Hematopoietic multipotent progenitor cell treated with erythropoietin and hydrocortisone succinate and interleukin-3 and kit ligand, for 6 days (in vitro differentiated cells): ENCODE measurements at places on chromosomes 11 and 22.
A peak's percentile ranks its signal among the peaks of the same experiment; 100 is the strongest.

GRCh38 chr11:126039485-126040271, 23.0 kb downstream of the CDON start:
- no peak for DNase-seq

GRCh38 chr22:34851918-34852662, 213.9 kb upstream of the ISX start:
- no peak for DNase-seq

DNA sequence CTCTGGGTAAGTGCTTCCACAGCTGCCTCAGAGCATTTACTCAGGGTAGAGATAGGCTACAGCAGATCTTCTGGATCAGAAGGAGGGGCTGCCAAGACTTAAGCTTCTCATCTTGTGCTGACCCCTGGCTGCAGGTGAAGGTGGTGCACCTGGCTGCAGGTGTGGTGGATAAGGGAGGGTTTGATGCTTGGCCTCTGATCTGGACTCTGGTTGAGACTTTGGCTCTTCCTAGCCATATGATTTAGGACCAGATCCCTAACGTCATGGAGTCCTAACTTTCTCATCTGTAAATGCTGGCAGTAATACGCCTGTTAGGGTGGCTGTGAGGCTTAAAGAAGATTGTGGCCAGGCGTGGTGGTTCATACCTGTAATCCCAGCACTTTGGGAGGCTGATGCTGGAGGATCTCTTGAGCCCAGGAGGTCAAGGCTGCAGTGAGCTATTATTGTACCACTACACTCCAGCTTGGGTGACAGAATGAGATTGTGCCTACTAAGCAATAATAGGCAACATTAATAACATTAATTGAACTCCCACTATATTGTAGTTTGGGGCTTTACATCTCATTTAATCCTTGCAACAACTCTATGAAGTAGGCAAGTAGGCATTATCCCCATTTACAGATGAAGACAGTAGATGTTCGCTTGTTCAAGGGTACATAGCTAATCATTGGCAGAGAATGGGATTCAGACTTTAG, 10.7 kb downstream of the DTX4 start:
- no peak for DNase-seq

DNA sequence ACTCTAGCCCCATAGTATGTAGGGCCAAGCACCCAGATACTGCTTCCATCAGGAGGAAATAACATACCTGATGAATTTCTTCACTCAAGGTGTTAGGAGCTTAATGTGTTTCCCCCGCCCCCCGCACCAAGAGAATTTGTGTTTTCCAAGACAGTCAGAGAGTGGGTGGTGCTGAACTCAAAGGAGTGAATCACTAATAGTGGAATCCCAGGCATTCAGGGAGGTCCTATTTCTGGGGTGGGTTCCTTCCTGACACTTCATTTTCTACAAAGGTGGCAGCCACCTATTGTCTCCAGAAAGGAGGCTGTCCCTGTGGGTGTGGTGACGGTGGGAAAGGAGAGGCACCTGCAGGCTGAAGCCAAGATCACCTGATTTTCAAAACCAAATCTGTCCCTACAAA, 50.8 kb upstream of the ELF5 start:
- DNase-seq: no peak

- no peak for DNase-seq
Observed at GRCh38 chr22:17569971-17570511, 6.7 kb downstream of the SLC25A18 start.

- DNase-seq: no peak
Observed at GRCh38 chr22:23163665-23164064, 16.6 kb upstream of the BCR start.

DNA sequence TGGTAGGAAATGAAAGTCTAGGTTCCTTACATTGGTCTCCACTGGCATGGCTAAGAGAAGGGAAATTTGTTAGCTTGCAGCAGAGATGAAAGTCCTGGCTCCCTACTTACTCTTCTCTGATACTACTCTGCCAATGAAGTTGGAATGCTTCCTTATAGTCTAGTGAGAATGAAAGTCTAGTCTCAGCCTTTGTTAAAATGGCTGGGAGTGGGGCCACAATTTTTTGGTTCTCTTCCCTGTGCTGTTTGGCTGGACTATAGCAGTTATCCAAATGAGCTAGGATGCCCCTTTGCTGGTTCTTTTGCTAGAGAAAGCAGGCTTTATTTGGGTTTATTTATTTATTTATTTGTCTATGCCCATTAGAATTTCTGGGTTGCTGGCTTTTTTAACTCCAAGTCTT, 414.3 kb downstream of the AASDHPPT start:
- DNase-seq: no peak

DNA sequence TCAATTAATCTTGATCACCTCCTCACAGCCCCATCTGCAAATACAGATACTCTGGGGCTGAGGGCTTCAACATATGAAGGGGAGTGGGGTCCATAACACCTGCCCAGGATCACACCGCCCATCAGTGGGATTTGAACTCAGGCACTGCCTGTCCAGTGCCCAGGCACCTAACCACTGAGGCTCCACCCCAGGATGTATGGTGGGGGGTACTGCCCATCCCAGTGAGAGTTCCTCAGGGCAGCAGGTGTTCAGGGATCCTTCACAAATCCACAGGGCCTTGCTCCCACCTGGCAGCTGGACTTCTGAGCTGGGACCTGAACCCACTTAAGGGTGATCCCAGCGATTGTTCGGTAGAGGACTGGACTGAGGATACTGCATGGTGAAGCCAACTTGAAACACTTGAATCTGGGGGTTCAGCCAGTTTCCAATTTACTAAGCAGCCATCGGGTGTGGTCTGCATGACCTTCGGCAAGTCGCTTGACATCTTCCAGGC, 33.3 kb downstream of the PRDM11 start:
- DNase-seq: no peak

GRCh38 chr11:118657238-118657637, 22.2 kb downstream of the TREH start:
- DNase-seq: peak; percentile 19

DNA sequence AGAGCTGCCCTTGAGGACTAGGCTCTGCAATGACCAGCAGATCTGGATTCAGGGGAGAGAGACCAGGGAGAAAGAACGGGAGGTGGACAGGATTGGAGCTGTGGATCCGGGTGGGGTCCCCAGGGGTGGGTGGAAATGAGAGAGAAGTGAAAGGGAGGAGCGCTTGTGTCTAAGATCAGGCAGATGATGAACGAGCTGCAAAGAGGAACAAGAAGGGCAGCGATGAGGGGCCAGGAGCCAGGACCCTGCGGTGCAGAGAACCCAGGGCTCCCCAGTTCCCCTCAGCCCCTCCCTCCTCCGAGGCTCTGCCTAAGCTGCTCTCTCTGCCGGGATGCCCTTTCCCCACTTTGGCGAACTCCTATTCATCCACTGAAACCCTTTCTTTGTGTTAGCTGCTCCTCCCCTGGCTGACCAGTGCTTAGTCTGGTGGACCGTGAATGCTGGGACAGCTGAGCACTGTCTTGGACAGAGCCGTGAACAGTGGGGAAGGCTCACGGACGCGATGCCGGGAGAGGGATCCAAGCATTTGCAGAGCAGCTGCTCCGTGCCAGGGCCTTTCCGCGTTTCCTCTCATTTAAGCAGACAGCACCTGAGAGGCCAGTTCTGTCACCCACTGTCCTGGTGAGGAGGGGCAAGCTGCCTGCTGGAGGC, 35.9 kb downstream of the SHISAL1 start:
- no peak for DNase-seq

- DNase-seq: no peak
Observed at GRCh38 chr11:86595955-86596354, 76.5 kb downstream of the ME3 start.

DNA sequence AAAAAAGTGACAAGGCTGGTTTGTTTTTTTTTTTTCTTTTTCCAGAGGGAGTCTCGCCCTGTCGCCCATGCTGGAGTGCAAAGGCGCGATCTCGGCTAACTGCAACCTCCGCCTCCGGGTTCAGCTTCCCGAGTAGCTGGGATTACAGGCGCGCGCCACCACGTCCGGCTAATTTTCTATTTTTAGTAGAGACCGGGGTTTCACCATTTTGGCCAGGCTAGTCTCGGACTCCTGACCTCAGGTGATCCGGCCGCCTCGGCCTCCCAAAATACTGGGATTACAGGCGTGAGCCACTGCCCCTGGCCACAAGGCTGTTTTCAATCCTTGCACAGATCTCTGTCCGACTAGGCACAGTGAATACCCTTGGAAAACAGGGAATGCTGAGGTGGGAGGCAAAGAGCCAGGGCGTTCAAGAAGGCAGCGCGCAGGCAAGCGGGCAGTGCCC, 566 bp downstream of the ATP6V1E1 start:
- no peak for DNase-seq

DNA sequence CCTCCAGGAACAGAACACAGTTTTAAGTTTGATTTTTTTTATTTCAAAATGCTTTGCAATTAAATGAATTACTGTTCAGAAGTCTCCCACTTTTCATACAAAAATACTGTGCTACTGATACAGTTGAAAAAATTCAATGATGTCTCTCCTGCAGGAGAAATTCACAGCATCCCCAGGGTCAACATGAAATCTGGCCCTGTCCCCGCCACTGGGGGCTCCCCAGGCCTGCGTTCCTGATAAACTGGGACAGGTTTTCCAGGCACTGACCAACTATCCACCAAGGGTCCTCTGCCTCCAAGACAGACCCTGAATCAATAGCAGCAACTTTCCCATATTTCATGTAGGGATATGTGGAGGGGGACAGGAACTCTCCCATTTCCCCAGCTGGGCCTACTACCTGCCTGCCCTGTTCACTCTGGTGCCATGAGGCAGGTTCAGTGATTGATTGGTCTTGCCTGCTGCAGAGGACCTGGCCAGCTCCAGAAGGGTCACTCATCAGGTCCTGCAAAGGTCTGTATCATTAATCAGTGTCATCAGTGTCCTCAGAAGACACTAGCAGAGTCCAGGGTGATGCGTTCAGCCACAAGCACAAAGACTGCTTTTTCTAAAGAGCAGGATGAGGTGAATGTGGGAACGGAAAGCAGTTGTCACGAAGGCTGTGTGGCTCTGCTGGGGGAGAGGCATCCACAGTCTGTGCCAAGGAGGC, 43.4 kb downstream of the PISD start:
- DNase-seq: no peak

DNA sequence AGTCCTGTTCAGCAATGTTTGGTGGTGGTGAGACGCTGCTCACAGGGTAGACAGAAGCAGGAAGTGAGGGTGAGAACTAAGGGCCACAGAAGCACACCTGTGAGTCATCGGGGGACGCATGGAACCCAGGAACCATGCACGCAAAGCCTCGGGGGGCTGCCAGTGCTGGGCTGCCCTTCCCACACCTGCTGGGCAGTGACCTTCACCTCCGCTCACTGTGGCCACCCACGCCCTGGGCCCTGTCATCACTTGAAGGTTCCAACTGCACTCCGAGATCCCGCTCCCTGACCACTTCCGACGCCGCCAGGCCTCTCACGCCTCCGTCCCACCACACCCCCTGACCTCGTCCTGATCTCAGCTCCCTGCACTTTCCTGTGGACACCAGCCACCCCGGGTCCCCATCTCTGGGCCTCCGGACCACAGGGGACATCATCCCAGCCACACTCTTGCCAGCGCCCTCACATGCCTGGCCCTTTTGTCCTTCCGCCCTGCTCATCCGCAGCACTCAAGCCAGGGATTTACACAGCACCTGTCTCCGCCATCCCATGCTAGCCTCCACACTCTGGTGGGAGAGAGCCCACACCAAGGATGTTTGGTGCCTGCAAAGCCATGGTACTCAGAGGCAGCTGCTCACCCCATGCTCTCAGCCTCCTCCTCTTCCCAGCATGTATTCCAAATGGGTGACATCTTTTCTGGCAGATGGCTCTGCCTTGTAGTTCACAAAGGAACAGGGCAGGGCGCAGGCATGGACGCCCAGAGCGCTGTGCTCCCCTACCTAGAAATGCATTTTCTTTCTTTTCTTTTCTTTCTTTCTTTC, 23.1 kb upstream of the ATXN10 start:
- no peak for DNase-seq

- DNase-seq: no peak
Observed at GRCh38 chr22:36577019-36577418, 48.1 kb upstream of the EIF3D start.

GRCh38 chr11:116701297-116701801, 71.4 kb downstream of the BUD13 start:
- DNase-seq: no peak

- no peak for DNase-seq
Observed at GRCh38 chr11:129414144-129414872, 38.7 kb downstream of the BARX2 start.

DNA sequence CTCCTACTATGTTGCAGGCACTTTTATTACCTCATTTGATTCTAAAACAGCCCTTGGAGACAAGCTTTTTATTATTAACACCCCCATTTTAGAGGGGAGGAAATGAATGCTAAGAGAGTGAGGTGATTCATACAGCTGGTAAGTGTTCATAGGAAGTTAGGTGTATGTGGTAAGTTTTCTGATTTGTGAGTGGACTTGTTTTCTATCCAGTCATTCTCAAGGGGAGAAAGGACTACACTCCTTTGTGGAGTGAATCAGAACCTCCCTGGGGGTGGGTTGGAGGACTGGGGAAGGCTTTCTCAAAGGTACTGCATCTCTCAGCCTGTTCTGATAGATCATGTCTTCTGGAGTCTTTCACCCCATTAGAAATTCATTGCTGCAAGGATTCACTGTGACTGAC, 23.5 kb downstream of the PKNOX2 start:
- DNase-seq: no peak
